IPS DF 6.9 (cell line): ENCODE measurements at places on chromosomes 12 and 14.
A peak's percentile ranks its signal among the peaks of the same experiment; 100 is the strongest.

GRCh38 chr12:116508145-116509121 is 50.7 kb upstream of the MAP1LC3B2 start:
- no peak for DNase-seq
- H3K36me3 ChIP-seq, result no peaks in the 10 kb centered on the region
- peaks cover 3% of the 10 kb centered on the region; the same call in 1 of the 2 replicates for H3K4me1 ChIP-seq
- no peaks in the 10 kb centered on the region for H3K27me3 ChIP-seq
- H3K27ac ChIP-seq, result no peak overlapping the region

GRCh38 chr12:114045349-114045748 is 79.2 kb upstream of the RBM19 start:
- DNase-seq, result no peak
- H3K27ac ChIP-seq, result no peak overlapping the region
- H3K36me3 ChIP-seq, result no peaks in the 10 kb centered on the region
- no peak overlapping the region for H3K4me3 ChIP-seq

- H3K36me3 ChIP-seq, result no peaks in the 10 kb centered on the region
- peaks cover 9% of the 10 kb centered on the region; the same call in 1 of the 2 replicates for H3K4me1 ChIP-seq
- H3K27me3 ChIP-seq, result peaks cover 44% of the 10 kb centered on the region; the same call in 1 of the 2 replicates
- no peak overlapping the region for H3K4me3 ChIP-seq
Observed at GRCh38 chr14:56844406-56845002, 34.2 kb upstream of the OTX2 start.

GRCh38 chr12:52533686-52534470 is 13.7 kb upstream of the KRT5 start:
- no peaks in the 10 kb centered on the region for H3K4me1 ChIP-seq
- no peaks in the 10 kb centered on the region for H3K36me3 ChIP-seq
- no peaks in the 10 kb centered on the region for H3K27me3 ChIP-seq
- H3K27ac ChIP-seq, result no peak overlapping the region
- DNase-seq, result no peak

GRCh38 chr12:46908936-46909635 is 83.3 kb upstream of the SLC38A4 start:
- no peak overlapping the region for H3K4me3 ChIP-seq
- H3K4me1 ChIP-seq, result no peaks in the 10 kb centered on the region
- no peaks in the 10 kb centered on the region for H3K27me3 ChIP-seq

GRCh38 chr12:128178966-128179365 is 88.0 kb upstream of the TMEM132C start:
- no peaks in the 10 kb centered on the region; the same call in 1 of the 2 replicates for H3K27me3 ChIP-seq
- no peak for DNase-seq
- H3K27ac ChIP-seq, result no peak overlapping the region
- H3K4me3 ChIP-seq, result no peak overlapping the region
- H3K4me1 ChIP-seq, result no peaks in the 10 kb centered on the region
- H3K36me3 ChIP-seq, result no peaks in the 10 kb centered on the region

DNA sequence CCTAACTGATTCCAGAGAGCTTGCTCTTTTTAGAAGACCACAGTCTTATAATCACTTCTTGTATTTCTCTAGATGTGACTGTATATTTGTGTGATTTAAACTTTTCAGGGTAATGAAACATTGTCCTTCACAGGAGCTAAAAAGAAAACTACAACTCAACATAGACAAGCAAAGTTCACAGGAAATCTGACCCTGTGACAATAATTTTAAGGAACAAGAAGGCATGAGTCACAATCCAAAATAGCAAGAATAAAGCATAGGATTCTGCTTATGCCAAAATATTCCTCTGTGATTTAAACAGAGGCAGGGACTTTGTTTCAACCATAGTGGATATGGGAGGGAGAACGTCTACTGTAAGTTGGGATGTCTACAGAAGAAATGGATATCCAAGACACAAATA is 44.3 kb downstream of the GPR65 start:
- no peak overlapping the region for H3K4me3 ChIP-seq
- H3K36me3 ChIP-seq, result no peaks in the 10 kb centered on the region
- no peak overlapping the region for H3K27ac ChIP-seq

- peaks cover 2% of the 10 kb centered on the region; the same call in 1 of the 2 replicates for H3K4me1 ChIP-seq
- H3K27ac ChIP-seq, result no peak overlapping the region
- no peaks in the 10 kb centered on the region for H3K27me3 ChIP-seq
- no peak for DNase-seq
- no peaks in the 10 kb centered on the region; the same call in 1 of the 2 replicates for H3K36me3 ChIP-seq
Observed at GRCh38 chr12:108697905-108698304, 33.4 kb downstream of the CORO1C start.

GRCh38 chr14:91233936-91234790 is 10.3 kb downstream of the GPR68 start:
- H3K27ac ChIP-seq, result no peak overlapping the region
- no peaks in the 10 kb centered on the region for H3K36me3 ChIP-seq
- H3K4me1 ChIP-seq, result no peaks in the 10 kb centered on the region
- H3K4me3 ChIP-seq, result no peak overlapping the region
- DNase-seq, result no peak

GRCh38 chr12:13695781-13696180 is 285.6 kb downstream of the GRIN2B start:
- no peak overlapping the region for H3K27ac ChIP-seq
- no peaks in the 10 kb centered on the region for H3K27me3 ChIP-seq
- H3K4me3 ChIP-seq, result no peak overlapping the region
- H3K36me3 ChIP-seq, result no peaks in the 10 kb centered on the region
- no peaks in the 10 kb centered on the region for H3K4me1 ChIP-seq

DNA sequence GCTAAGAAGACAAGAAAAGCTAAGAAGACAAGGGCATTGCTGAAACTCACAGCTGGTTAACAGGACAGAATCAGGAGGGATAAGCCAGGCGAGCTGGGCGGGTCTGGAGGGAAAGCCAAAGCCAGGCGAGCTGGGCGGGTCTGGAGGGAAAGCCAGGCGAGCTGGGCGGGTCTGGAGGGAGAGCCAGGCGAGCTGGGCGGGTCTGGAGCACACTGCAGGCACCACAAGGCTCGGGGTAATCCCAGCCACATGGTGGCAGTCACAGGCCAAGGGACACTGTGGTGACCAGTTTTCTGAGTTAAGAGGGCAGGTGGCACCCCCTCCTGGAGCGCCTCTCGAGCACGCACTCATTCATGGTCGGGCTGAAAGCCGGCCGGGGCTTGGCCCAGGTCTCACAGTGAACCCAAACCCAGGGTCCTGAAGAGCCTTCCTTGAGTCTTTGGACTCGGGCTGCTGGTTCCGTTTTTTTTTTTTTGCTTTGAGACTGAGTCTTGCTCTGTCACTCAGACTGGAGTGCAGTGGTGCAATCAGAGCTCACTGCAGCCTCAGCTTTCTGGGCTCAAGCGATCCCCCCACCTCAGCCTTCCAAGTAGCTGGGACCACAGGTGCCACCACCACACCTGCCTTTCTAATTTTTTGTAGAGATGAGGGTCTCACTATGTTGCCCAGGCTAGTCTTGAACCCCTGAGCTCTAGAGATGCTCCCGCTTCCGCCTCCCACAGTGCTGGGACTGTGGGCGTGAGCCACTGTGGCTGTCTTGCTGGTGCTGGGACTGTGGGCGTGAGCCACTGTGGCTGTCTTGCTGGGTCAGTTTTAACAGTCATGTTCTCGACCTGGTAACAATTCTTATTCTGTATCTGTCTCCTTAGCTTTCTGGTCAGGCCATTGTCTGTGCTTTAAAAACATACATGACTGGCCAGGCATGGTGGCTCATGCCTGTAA is 40.2 kb downstream of the HSP90AA1 start:
- no peak overlapping the region for H3K4me3 ChIP-seq
- DNase-seq, result peak; percentile 87
- no peak overlapping the region for H3K27ac ChIP-seq
